NCI-H2081 treated with DMSO at 0.1 percent for 48 hours (cell line): ENCODE measurements at places on chromosomes 16 and 17.

DNA sequence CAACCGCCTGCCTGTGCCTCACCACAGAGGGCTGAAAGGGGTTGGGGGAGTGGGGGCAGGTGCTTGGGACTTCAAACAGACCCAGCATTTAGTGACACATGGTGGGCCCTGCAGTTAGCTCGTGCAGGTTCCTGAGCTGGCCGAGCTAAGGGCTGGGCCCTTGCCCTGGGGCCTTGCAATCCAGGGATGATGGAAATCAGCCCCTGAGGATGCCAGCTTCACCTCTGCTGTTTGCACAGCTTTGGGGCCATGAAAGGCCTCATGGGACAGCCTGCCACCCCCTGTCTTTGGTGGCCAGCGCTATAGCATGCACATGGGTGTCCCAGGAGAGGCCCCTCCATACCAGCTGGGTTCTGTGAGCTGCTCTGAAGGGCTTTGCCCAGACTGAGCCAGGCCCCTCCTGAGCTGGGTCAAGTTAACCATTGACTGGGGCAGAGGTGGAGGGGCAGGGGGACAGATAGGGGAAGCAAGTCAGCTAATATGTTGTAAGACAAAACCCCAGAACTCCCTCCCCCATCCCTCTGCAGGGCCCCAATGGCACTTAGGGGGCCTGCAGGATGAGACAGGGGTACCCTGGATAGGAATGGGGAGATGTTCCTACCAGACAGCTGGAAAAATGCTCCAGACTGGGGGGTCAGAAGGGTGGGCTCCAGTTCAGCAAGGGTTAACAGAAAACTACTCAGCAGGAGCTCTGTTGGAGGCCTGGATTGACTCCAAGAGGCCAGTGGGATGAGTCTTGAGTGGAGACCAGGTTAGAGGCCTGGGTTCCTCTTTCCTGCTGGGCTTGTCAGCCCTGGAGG lies 692 bp downstream of the PRR15L start:
- DNase-seq = no peak

DNA sequence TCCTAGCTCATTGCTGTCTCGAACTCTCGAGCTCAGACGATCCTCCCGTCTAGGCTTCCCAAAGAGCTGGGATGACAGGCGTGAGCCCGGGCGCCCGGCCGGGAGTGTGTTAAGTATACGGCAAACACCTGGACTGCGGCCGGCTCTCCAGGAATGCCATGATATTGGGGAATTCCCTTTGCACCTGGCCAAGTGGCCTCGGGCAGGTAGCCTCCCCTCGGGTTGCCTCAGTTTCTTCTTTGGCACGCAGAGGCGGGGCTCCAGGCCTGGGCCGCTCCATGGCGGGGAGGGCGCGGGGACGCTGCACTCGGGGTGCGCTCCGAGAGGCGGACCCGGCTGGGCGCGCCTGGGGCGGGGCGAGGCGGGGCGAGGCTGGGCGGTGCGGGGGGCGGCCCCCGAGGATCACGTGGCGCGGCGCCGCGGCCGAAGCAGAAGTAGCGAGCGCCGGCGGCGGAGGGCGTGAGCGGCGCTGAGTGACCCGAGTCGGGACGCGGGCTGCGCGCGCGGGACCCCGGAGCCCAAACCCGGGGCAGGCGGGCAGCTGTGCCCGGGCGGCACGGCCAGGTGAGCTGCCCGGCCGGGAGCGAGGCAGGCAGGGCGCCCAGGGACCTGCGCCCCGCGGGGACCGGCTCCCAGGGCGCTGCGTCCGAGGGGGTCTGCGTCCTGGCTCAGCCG lies at the start of gene PLCG2:
Gene PLCG2, plus strand, starts transcription at position 431 of the 675 bp plus-strand sequence. CDS start 6,699 bp downstream, outside the sequence.
- DNase-seq = no peak

- DNase-seq = no peak
Observed at GRCh38 chr16:15466886-15467781, 32.7 kb downstream of the BMERB1 start.

- no peak for DNase-seq
Observed at GRCh38 chr16:66926961-66927436, 1.7 kb upstream of the RRAD start.

DNA sequence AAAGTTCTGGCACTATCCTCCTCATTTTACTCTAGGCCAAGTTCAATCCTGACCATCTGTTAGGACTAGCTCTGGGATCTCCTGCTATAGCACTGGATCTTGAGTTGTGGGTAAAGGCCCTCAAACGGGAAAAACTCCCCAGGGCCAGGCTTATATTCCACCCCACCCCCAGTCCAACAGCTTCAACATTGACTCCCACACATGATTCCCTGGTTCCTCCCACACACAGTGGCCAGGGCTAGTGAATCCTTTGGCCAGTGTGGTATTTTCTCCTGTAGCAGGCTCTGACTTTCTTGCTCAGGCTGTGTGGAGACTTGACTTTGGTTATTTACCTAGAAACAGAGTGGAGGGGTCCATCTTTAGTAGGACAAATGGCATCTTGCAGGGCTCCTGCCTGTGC lies 10.3 kb upstream of the AKAP10 start:
- DNase-seq = no peak

DNA sequence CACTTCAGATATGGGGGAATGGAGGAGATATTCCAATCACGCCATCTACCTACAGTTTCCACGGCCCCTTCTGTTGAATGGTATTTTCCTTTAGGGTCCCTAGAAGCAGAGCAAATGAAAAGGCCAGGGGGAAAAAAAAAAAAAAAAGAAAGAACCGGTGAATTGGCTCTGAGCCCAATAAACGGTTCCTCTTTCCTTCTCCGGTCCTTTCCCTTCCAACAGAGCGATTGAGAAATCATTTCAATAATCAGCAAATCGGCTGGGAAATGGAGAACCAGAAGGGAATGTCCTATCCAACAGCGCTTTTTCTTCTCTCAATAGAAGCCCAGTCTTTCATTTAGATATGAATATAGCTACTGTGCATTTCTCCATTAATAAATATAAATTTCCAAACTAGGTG lies 26.8 kb upstream of the HOXB13 start:
- no peak for DNase-seq

GRCh38 chr16:79707876-79708275 lies 107.3 kb upstream of the MAF start:
- no peak for DNase-seq

GRCh38 chr16:24609740-24610415 lies 70.5 kb downstream of the RBBP6 start:
- DNase-seq = no peak

DNA sequence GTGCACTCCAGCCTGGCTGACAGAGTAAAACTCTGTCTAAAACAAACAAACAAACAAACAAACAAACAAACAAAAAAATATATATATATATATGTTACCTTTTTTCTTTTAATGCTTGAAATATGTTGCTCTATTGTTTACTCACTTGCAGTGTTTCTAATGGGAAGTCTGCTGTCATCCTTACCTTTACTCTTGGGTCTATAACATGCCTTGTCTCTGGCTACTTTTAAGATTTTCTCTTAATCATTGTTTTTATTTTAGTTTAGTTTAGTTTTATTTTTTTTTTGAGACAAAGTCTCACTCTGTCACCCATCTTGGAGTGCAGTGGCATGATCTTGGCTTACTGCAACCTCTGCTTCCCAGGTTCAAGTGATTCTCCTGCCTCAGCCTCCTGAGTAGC lies 16.1 kb upstream of the TNRC6A start:
- DNase-seq = no peak

DNA sequence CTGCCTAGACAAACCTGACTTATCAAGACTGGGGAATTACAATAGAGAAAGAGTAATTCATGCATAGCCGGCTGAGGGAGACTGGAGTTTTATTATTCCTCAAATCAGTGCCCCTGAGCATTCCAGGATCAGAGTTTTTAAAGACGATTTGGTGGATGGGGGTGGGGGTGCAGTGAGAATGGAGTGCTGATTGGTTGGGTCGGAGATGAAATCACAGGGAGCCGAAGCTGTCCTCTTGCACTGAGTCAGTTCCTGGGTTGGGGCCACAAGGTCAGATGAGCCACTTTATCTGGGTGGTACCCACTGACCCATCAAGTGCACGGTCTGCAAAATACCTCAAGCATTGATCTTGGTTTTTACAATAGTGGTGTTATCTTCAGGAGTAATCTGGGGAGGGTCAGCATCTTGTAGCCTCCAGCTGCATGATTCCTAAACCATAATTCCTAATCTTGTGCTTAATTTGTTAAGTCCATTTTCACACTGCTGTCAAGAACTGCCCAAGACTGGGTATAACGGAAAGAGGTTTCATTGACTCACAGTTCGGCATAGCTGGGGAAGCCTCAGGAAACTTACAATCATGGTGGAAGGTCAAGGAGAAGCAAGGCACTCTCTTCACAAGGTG lies 69.6 kb downstream of the MARF1 start:
- DNase-seq = no peak

DNA sequence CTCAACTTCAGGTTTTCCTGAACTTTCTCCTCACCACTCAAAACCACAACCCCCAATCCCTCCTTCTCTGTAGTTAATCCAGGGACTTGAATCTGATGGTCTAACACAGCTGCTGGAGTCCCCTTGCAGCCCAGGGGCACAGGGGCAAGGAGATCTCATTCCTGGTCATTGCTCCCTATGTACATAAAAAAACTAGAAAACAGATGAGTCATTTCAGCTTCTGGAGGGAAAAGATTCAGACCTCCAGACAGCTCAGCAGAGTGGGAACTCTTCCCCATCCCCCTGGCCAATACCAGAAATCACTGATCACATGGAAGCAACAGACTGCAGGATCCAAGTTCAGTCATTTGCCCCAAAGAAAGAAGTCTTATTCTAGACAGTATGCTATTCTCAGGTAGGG lies 62.1 kb downstream of the DYNLRB2 start:
- no peak for DNase-seq

- DNase-seq = no peak
Observed at GRCh38 chr17:82277851-82278250, 4.4 kb upstream of the CSNK1D start.
